Neural progenitor cell (in vitro differentiated cells): ENCODE measurements at places on chromosomes 3 and 15. TPM values are rescaled to one million over a fixed set of nuclear protein-coding genes. Genes with fewer than 3 reads are reported as not detected.

The RBP2 gene
- total RNA-seq, result not detected in 2 replicates

The SLC22A14 gene
- not detected in 2 replicates for total RNA-seq

The ANKUB1 gene
- not detected in 2 replicates for total RNA-seq

The SPINK8 gene
- total RNA-seq, result not detected in 2 replicates

The PLA2G4F gene
- not detected in 2 replicates for total RNA-seq

The FBN1 gene
- total RNA-seq, result 63.1 and 78.8 TPM in 2 replicates

The GNB4 gene
- total RNA-seq, result 43.5 and 74.6 TPM in 2 replicates

The SLC6A11 gene
- 0.86 and 1.2 TPM in 2 replicates for total RNA-seq

- H3K36me3 ChIP-seq, result no peaks in the 10 kb centered on the region
- H3K27ac ChIP-seq, result no peak overlapping the region
- H3K4me1 ChIP-seq, result peaks cover 10% of the 10 kb centered on the region
Measured at GRCh38 chr3:27046351-27046750, 322.8 kb downstream of the NEK10 start.

GRCh38 chr3:98171071-98171470 is 4.6 kb downstream of the OR5H15 start:
- DNase-seq, result no peak
- H3K27me3 ChIP-seq, result no peaks in the 10 kb centered on the region
- no peak overlapping the region for H3K27ac ChIP-seq
- H3K4me3 ChIP-seq, result no peak overlapping the region
- no peaks in the 10 kb centered on the region for H3K4me1 ChIP-seq

DNA sequence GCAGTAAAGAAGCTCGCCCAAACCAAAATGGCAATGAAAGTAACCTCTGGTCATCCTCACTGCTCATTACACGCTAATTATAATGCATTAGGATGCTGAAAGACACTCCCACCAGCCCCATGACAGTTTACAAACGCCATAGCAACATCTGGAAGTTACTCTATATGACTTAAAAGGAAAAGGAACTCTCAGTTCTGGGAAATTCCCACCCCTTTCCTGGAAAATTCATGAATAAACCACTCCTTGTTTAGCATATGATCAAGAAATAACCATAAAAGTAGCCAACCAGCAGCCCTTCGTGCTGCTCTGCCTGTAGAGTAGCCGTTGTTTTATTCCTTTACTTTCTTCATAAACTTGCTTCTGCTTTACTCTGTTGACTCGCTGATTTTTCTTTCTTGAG is 164.6 kb downstream of the SMAD6 start:
- no peak for DNase-seq
- H3K4me3 ChIP-seq, result no peak overlapping the region
- H3K27ac ChIP-seq, result no peak overlapping the region
- no peaks in the 10 kb centered on the region for H3K36me3 ChIP-seq
- H3K27me3 ChIP-seq, result no peaks in the 10 kb centered on the region

DNA sequence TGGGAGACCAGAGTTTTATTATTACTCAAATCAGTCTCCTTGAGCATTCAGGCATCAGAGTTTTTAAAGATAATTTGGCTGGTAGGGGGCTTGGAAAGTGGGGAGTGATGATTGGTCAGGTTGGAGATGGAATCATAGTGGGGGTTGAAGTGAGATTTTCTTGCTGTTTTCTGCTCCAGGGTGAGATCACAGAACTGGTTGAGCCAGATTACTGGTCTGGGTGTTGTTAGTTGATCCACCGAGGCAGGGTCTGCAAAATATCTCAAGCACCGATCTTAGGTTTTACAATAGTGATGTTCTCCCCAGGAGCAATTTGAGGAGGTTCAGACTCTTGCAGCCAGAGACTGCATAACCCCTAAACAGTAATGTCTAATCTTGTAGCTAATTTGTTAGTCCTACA is 141.0 kb downstream of the OTOL1 start:
- H3K27ac ChIP-seq, result no peak overlapping the region
- no peaks in the 10 kb centered on the region for H3K4me1 ChIP-seq
- H3K4me3 ChIP-seq, result no peak overlapping the region
- no peaks in the 10 kb centered on the region for H3K36me3 ChIP-seq
- H3K27me3 ChIP-seq, result no peaks in the 10 kb centered on the region
- DNase-seq, result no peak

DNA sequence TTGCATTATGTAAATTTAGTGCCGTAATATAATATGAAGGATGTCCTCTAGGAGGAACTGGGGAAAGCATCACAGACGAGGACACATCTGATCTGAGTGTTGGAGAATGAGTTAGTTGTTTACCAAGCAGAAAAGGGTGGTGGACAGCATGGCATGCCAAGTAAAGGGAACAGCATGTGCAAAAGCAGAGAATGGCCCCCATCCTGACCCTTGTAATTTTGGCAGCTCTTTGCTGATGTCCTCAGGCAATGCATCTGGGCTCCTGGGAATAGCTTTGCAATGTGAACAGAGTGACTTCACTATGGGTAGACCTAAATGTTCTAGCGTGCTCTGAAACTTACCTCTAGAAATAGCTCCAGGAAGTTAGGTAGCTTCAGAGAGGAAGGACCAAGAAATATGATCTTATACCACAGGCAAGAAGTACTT is 263.3 kb downstream of the LPP start:
- peaks cover 3% of the 10 kb centered on the region for H3K4me1 ChIP-seq
- no peak overlapping the region for H3K4me3 ChIP-seq
- no peak for DNase-seq
- no peaks in the 10 kb centered on the region for H3K27me3 ChIP-seq
- no peaks in the 10 kb centered on the region for H3K36me3 ChIP-seq

GRCh38 chr3:112128843-112129727 is 4.0 kb downstream of the GCSAM start:
- H3K4me1 ChIP-seq, result peaks cover 53% of the 10 kb centered on the region
- no peak overlapping the region for H3K27ac ChIP-seq
- peak; percentile 6 for DNase-seq
- no peaks in the 10 kb centered on the region for H3K36me3 ChIP-seq
- H3K4me3 ChIP-seq, result no peak overlapping the region

DNA sequence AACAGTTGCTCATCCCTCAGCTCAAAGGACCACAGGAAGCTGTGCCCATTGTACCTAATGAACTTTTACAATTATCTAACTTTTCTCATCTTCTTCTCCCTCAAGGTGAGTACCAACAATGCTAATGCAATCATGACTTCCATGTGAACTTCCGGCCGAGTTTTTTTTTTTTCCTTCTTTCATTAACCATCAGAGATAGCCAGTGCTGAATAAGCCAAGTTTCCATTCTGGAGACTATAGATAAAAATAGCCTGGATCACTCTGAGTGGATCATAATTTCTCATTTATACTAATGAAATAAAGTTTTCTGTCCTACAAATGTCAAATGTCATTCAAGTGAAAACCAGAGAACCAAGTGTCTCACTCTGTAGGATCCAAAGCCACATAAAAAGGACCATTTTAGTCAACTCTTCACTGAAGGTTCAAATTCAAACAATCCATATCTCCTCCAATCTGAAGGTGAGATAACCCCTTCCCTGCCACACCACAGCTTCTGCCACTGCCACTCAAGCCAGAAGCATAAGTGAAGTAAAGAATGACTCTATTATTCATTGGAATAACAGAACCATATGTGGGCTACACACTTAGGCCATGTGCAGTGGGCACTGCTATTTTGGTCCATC is 5.5 kb downstream of the SUMF1 start:
- no peaks in the 10 kb centered on the region for H3K27me3 ChIP-seq
- no peak overlapping the region for H3K27ac ChIP-seq
- no peak for DNase-seq
- H3K4me3 ChIP-seq, result no peak overlapping the region

DNA sequence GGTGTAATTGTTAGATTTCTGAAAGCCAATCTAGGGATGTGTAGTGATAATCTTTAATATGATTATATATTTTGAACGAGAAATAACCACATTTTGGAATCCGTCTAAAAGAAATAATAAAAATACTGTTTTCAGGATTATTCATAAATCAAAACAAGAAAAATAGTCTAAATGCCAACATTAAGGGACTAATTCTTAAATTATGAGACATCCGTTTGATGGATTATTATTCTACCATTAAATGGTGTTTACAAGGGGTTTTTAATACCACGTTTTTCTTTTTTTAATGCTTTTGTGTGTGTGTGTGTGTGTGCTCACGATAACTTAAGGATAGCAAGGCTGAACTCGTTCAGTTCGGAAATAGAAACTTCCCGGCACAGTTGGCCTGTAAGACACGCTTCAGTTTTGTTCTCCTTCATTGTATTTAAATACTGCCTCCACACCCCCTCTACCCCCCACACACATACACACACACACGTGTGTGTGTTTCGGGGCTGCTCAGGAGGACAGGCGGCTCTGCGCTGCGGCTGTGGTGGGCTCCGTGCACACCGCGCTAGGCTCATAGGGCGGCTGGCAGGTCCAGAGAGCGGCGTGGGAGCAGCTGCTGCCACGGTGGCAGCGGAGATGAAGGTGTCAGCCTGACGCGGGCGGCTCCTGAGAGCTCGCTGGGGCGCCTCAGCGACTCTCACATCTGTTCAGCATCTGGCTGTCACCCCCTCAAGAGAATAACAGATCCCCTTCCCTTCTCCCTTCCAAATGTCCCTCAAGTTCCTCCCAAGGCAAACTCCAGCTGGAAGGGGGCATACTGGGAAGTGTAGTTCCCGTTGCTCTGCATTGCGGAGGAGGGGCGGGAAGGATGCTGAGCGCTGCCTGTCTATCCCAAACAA is 23.0 kb upstream of the ANP32A start:
- peak; percentile 80 for DNase-seq
- H3K27me3 ChIP-seq, result peaks cover 61% of the 10 kb centered on the region
- H3K36me3 ChIP-seq, result no peaks in the 10 kb centered on the region
- H3K4me1 ChIP-seq, result no peaks in the 10 kb centered on the region
- H3K4me3 ChIP-seq, result peak overlapping the region; percentile 47

DNA sequence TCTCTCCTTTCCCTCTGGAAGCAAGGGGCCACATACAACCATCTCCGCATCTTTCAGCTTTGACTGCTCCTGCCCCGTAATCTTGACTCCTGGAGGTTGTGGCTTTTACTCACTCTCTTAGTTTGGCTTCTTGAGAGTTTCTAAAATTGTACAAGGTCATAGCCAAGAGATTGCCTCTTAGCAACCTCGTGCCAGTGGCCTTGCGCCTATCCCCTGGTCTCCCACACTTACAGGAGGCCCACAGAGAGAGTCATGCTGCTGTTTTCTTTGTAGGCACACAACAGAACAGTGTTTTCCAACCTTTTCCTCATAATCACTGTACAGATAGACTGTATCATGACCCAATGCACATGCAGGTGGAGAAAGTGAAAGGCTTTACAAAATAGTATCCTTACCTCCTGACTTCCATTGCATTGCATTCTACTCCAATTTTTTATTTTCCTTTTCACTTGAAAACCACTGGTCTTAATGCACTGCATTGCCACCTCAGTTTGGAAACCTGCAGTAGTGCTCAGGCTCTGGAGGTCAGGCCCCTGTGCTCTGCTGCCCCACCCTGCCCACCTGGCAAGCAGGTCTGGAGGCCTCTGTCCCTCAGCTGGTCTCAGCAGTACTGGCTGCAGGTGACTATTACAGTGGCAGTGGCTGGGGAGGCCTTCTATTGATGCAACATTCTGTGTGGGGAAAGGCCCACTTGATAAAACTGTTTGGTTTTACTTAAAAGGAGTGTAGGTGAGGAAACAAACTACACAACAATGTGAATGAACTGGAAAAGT is 156.2 kb downstream of the DNAJB8 start:
- no peak overlapping the region for H3K4me3 ChIP-seq
- no peak overlapping the region for H3K27ac ChIP-seq
- no peaks in the 10 kb centered on the region for H3K4me1 ChIP-seq
- DNase-seq, result no peak
- H3K27me3 ChIP-seq, result no peaks in the 10 kb centered on the region
- H3K36me3 ChIP-seq, result no peaks in the 10 kb centered on the region

DNA sequence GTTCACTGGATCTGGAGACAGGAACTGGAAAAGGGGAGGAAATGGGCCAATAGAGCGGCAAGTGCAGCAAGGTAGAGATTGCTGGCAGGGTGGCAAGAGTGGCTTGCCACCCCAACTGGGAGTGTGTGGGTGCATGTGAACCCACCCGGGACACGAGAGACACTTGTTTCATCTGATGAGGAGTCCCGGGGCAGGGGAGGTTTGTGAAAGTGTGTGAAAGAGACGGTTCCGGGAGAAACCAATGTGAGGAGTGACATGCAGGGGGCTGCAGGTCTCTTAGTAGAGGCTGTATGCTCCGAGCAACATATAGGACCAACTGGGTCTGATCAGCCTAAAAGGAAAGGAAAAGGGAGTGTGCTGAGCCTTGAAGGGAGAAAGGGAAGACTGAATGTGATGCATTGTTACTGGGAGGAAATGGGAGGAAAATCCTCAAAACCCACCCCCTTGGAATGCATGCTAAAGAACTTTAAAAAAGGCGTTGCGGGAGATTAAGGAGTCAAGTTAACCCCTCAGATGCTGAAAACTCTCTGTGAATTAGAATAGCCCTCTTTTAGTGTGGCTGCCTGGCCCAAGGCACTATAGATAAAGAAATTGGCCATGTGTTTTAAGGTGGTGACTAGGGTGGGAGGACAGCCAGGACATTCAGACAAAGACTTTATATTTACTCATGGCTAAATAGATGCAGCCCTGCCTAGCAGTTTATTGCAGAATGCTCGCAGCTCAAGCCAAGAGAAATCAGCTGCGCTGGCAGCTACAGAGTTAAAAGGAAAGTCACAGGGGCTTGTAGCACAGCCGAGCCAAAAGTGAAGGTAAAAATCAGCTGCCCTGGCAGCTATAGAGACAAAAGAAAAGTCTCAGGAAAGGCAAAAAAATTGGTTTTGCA is 9.1 kb upstream of the SLC9C1 start:
- H3K4me3 ChIP-seq, result peak overlapping the region; percentile 43
- peak overlapping the region; percentile 95 for H3K27ac ChIP-seq
- no peaks in the 10 kb centered on the region for H3K27me3 ChIP-seq
- peaks cover 6% of the 10 kb centered on the region for H3K36me3 ChIP-seq
- peak; percentile 92 for DNase-seq

GRCh38 chr3:56238299-56238698 is 230.0 kb downstream of the ERC2 start:
- no peak overlapping the region for H3K27ac ChIP-seq
- H3K4me1 ChIP-seq, result no peaks in the 10 kb centered on the region
- no peak for DNase-seq
- H3K36me3 ChIP-seq, result no peaks in the 10 kb centered on the region
- H3K4me3 ChIP-seq, result no peak overlapping the region

DNA sequence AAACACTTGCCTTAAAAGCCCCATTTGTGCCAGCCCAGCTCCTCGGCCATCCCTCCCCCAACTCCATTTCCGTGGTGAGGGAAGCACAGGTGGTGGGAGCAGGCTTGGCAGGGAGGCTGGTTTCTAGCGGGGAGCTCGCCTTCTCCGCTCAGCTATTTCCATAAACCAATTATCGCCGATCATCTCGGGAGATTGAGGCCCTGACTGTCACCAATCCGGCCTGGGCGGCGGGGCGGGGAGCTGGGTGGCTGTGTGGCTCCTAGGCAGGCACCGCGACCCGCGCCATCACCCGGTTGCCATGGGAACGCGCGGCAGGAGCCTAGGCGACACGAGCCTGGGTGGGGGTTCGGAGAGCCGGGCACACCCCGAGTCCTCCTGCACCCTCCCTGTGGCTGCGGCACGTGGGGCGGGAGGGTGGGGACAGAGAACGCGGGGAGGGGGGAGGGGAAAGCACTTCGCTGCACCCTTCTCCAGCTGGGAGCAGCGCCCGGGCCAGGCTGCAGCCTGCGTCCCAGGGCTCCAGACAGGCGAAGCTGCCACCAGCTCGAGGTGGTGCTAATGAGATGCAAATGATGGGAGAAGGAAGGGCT is 9.3 kb downstream of the CCDC33 start:
- no peaks in the 10 kb centered on the region for H3K27me3 ChIP-seq
- peak overlapping the region; percentile 44 for H3K4me3 ChIP-seq
- peaks cover 31% of the 10 kb centered on the region for H3K4me1 ChIP-seq
- DNase-seq, result peak; percentile 81
